ENCODE measurements at places on chromosomes 4 and X.

GRCh38 chr4:173436149-173436579 is 37.2 kb upstream of the SCRG1 start:
- no peak for DNase-seq

DNA sequence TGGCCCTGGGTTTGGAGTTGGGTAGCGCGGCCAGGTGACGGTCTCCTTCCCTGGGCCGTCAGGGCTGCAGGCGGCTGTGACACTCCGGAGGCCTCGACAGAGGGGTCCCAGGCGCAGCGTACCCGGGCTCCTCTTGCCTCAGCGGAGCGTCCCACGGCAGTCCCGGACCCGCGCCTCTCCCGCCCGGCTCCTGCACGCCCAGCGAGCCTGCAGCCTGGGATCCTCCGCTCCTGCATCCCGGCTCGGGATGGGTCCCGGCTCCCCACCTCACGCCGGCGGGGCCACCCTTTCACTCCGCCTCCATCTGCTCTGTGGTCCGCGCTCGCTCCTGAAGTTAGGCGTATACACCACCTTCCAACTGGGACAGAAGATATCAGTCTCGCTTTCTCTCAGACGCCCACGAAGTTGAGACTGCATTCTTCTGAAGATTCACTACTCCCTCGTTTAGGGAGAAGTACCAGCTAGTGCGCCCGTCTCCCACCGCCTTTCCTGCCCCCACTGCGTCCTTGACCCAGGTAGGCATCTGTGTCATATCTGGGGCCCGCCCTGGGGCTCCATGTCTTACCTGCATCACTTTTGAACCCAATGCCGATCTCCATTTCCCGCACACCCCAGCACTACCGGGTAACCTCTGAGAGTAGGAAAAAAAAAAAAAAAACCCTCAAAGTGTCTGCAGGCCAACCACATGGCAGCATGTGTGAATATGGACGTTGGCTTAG is 32.3 kb upstream of the KDR start:
- DNase-seq, result no peak

DNA sequence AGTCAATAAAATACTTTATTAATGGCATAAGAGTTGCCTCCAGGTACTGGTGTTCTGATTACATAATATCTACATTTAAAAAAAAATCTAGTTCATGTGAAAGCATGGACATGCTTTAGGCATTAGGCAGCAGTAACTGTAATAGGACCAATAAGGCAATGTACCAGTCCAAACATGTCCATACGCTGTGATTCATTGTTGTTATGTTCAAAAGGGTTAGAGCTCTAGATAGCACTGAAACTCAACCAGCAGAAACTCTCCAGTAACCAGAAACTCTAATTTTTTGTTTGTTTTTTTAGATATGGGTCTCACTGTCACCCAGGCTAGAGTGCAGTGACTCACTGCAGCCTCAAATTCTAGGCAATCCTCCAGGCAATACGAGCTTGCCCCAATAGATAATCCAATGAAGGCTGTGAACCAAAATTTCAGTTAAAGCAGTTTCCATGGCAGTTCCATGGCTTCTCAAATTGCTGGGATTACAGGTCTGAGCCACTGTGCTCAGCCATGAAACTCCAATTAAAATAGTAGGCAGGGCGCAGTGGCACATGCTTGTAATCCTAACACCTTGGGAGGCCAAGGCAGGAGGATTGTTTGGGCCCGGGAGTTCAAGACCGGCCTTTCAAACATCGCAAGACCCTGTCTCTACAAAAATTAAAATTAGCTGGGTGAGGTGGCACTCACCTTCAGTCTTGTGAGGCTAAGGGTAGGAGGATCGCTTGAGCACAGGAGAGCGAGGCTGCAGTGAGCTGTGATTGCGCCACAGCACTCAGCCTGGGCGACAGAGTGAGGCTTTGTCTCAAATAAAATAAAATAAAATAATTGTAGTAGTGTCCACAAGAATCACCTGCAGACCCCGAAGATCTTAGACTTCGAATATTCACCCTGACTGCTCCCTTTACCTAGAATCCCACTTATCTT is 36.3 kb downstream of the MGARP start:
- DNase-seq, result no peak

- no peak for DNase-seq
Measured at GRCh38 chrX:69395306-69395705, 108.8 kb upstream of the NALF2 start.

- no peak for DNase-seq
Measured at GRCh38 chrX:149948016-149948415, 9.7 kb upstream of the EOLA2 start.

DNA sequence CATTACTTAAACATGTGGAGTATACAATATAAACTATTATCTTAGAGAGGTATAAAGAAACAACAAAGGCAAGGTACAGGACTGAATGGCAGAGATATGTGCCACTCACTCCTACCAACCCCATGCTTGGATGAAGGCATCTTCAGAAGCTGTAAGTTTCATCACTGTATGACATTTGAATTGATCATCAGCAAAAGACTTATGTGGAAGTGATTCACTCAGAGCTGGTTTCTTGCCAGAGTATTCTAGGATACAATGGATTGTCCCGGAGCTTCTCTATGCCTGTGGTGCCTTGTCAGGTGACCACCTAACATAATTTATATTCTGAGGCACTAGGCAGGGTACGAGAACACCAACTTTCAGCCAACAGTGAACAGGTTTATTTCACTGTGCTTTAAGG is 392.2 kb downstream of the PPP1R2C start:
- no peak for DNase-seq

- no peak for DNase-seq
Measured at GRCh38 chr4:16160457-16160856, 65.8 kb downstream of the TAPT1 start.

- DNase-seq, result no peak
Measured at GRCh38 chr4:28001698-28002097, 1141.1 kb downstream of the STIM2 start.

DNA sequence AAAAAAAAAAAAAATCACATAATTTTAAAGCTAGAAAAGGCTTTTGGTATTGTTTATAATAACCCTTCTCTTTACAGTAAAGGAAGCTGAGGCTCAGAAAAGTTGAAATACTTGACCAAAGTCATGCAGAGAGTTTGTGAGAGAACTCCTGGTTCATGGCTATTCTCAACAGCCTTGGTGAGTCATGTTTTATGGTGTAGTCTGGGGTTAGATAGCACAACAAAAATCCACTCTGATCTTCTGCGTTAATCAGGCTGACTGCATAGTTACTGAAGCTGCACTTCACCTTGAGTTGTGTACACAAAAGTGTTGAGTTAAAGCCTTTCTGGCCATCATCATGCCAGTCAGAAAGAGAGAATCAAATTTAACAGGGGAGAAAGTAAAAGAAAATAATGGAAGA is 19.3 kb upstream of the SFRP2 start:
- DNase-seq, result no peak
